ENCODE measurements at places on chromosomes 2 and 18. TPM values are rescaled to one million over a fixed set of nuclear protein-coding genes. Genes with fewer than 3 reads are reported as not detected.

The ALPP gene
- total RNA-seq: 19.2 TPM

The MPV17 gene
- 56.1 TPM for total RNA-seq

The CAPN14 gene
- total RNA-seq: under 0.01 TPM

The GALNT3 gene
- 13.7 TPM for total RNA-seq

The TYMS gene
- 17.7 TPM for total RNA-seq

The PPP1R1C gene
- 5.5 TPM for total RNA-seq

The DSEL gene
- total RNA-seq: 28.7 TPM

The FSHR gene
- total RNA-seq: 0.39 TPM

The SOX11 gene
- total RNA-seq: 5.9 TPM

The SCN2A gene
- 0.11 TPM for total RNA-seq

Measured in placental epithelial cell (primary cell).